ENCODE measurements at places on chromosomes 5 and 9. TPM values are rescaled to one million over a fixed set of nuclear protein-coding genes. Genes with fewer than 3 reads are reported as not detected.

TEX48 gene
- polyA plus RNA-seq, result not detected

C8G gene
- polyA plus RNA-seq, result 0.86 TPM

FRRS1L gene
- polyA plus RNA-seq, result 3.1 TPM

FCN2 gene
- not detected for polyA plus RNA-seq

LCN10 gene
- polyA plus RNA-seq, result 0.24 TPM

SOWAHA gene
- polyA plus RNA-seq, result not detected

- no peak for DNase-seq
- H3K27ac ChIP-seq, result no peak overlapping the region
- no peaks in the 10 kb centered on the region for H3K4me1 ChIP-seq
- H3K36me3 ChIP-seq, result no peaks in the 10 kb centered on the region
- no peak overlapping the region for H3K4me3 ChIP-seq
These were observed 337.7 kb upstream of the PANK3 start for GRCh38 chr5:168916852-168917251.

DNA sequence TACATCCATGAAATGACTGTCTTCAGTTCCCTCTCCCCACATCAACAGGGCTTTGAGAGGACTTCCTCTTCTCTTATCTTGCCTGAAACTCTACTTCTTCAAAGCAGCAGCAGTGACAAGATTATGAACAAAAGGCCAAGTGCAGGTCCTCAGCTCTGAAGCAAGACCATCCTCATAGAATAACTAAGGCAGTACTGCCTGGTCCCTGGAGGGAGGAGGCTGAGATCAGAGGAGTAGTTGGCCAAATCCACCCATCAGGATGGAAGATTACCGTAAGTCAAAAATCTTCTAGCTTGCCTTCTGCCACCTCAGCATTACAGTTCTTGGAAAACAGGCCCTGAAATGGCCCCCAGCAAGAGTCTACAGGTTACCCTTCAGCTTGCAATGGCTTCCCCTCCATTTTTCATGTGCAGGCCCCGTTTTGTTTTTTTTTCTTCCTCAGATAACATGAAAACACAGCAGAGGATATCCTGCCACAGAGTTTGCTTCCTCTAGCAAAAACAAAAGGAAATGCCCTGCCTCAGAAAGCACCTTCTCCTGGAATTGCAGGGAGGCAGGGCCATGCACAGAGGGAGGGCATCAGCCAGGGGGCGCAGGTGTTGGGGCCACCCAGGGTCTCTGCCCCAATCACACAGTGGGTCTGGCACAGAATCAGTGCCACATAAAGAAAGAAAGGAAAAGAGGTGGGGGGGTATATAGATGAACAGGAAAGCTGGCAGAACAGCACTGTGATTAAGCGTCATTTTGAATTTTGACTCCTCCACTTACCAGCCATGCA is 40.0 kb downstream of the KLHL3 start:
- H3K4me1 ChIP-seq, result peaks cover 5% of the 10 kb centered on the region
- peak overlapping the region; percentile 53 for H3K27ac ChIP-seq
- H3K36me3 ChIP-seq, result no peaks in the 10 kb centered on the region
- no peak for DNase-seq
- H3K4me3 ChIP-seq, result no peak overlapping the region
- no peaks in the 10 kb centered on the region for H3K27me3 ChIP-seq

GRCh38 chr5:10709409-10709808 is 51.6 kb downstream of the DAP start:
- no peak overlapping the region for H3K4me3 ChIP-seq
- peaks cover 15% of the 10 kb centered on the region for H3K4me1 ChIP-seq
- no peaks in the 10 kb centered on the region for H3K36me3 ChIP-seq
- no peak for DNase-seq
- H3K27me3 ChIP-seq, result no peaks in the 10 kb centered on the region
- no peak overlapping the region for H3K27ac ChIP-seq

DNA sequence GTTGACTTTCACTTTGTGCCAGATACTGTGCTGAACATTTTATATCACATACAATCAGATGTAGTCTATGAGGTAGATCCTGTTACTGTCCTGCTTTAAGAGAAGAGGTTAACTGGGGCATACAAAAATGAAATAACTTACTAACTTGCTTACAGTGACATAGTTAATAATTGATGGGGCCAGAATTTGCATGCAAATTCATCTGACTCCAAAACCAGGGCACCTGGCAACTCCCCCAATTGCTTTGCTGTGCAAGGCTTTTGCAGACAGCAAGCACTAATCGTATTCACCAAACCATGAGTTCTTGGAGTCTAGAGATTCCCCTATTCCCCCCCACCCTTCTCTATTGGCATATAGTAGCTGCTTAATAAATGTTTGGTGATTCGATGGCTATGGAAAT is 155.9 kb downstream of the TTLL11 start:
- no peak overlapping the region for H3K27ac ChIP-seq
- no peak for DNase-seq
- no peaks in the 10 kb centered on the region for H3K36me3 ChIP-seq
- H3K27me3 ChIP-seq, result no peaks in the 10 kb centered on the region

- peak; percentile 81 for DNase-seq
- H3K36me3 ChIP-seq, result peaks cover 29% of the 10 kb centered on the region
- peak overlapping the region; percentile 13 for H3K27ac ChIP-seq
- H3K4me3 ChIP-seq, result no peak overlapping the region
These were observed 13.0 kb downstream of the TTC1 start for GRCh38 chr5:160021831-160022446.

DNA sequence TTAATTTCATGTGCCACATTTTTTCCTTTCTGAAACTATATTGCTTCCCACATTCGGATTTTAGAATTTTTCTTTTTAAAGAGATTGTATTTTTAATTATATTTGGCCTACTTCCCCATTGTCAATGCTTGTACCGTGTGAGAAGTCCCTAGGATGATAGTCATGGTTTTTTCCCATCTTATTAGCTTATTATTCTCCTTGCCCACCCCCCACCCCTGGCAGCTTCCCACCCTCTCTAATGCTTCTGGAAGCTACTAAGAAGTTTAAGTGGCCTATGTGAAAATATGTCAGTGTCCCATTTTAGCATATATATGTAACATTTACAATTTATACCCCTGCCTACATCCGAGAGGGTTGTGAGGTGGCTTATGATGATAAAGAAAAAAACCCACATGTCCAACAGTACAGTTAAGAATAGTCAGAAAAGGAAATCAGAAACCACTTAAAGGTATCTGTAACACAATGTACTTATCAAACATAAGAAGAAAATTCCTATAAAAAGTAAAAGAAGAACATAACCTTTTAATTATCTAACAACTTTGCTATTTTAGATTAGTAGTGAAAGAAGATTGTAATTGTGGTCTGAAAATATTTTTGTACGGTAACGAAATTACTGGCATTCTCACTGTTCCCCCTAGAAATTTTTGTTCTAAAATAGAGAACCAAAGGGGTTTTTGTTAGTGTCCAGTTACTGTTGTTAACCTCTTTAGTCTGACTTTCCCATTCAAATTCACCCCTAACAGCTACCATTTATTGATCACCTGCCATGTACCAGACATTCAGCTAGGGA is 62.1 kb downstream of the SLC44A1 start:
- H3K36me3 ChIP-seq, result peaks cover 8% of the 10 kb centered on the region
- no peaks in the 10 kb centered on the region for H3K27me3 ChIP-seq
- H3K4me3 ChIP-seq, result no peak overlapping the region
- no peak overlapping the region for H3K27ac ChIP-seq
- DNase-seq, result no peak
- H3K4me1 ChIP-seq, result no peaks in the 10 kb centered on the region

GRCh38 chr5:50435168-50435567 is 5.9 kb downstream of the EMB start:
- no peak for DNase-seq
- no peaks in the 10 kb centered on the region for H3K36me3 ChIP-seq
- H3K27ac ChIP-seq, result no peak overlapping the region
- H3K4me3 ChIP-seq, result no peak overlapping the region
- H3K4me1 ChIP-seq, result no peaks in the 10 kb centered on the region
- H3K27me3 ChIP-seq, result no peaks in the 10 kb centered on the region

DNA sequence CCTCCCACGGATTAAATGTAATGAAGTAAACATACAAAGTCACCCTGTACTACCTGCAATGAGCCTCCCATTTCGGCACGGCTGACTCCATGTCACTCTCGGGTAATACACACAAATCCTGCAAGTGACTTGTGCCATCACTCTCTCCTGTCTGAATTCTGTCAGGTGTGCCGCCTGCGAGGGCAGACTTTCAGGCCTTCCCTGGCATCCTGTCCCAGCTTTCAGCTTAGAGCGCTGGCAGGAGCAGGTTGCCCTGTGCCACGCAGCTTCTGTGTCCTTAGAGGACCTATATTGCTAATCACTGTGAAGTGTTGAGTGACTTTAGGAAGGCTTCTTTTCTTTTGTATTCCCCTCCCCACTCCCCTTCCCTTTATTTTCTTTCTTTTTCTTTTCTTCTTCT is 25.8 kb upstream of the S1PR3 start:
- H3K4me3 ChIP-seq, result no peak overlapping the region
- H3K4me1 ChIP-seq, result no peaks in the 10 kb centered on the region
- H3K27me3 ChIP-seq, result no peaks in the 10 kb centered on the region
- H3K36me3 ChIP-seq, result no peaks in the 10 kb centered on the region
- DNase-seq, result no peak
- H3K27ac ChIP-seq, result no peak overlapping the region

DNA sequence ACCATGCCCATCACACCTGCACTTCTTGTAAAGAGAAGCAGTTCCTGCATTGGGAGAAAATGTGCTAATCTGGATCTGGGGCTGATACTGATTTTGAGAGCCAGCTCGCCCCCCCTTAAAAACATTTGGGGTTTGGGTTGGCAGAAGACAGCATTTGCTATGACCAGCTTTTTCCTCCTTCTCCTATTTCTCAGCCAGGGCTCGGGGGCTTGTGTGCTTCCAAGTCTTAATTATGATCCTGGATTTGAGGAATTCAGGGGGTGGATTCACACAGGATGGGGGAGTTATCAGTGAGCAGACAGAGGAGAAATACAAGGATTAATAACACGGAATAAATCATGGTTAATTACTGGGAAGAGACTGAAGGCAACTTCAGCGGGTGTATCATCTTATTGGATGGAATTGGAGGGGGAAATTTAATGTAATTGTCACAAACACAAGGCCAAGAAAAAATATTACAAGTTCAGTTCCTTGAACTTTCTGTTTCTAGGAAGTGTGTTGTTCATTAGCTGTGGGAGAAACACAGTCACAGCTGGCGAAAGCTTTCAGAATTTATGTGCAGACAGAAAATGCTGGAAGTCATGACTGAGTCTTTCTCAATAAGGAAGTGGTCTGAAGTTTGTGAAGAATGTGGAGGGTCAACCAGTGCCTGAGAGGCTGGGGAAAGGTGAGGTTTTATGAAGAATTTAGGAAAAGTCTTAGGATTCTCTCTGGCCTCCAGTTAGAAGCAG is 15.3 kb downstream of the C9orf152 start:
- no peak for DNase-seq
- H3K27me3 ChIP-seq, result no peaks in the 10 kb centered on the region
- H3K4me3 ChIP-seq, result no peak overlapping the region

GRCh38 chr9:4614627-4615026 is 47.5 kb upstream of the PLPP6 start:
- no peaks in the 10 kb centered on the region for H3K36me3 ChIP-seq
- DNase-seq, result no peak
- no peak overlapping the region for H3K27ac ChIP-seq

- no peaks in the 10 kb centered on the region for H3K36me3 ChIP-seq
- no peak for DNase-seq
- H3K27ac ChIP-seq, result no peak overlapping the region
- H3K27me3 ChIP-seq, result no peaks in the 10 kb centered on the region
- no peaks in the 10 kb centered on the region for H3K4me1 ChIP-seq
- H3K4me3 ChIP-seq, result no peak overlapping the region
These were observed 179.5 kb downstream of the RASEF start for GRCh38 chr9:82883436-82883835.

DNA sequence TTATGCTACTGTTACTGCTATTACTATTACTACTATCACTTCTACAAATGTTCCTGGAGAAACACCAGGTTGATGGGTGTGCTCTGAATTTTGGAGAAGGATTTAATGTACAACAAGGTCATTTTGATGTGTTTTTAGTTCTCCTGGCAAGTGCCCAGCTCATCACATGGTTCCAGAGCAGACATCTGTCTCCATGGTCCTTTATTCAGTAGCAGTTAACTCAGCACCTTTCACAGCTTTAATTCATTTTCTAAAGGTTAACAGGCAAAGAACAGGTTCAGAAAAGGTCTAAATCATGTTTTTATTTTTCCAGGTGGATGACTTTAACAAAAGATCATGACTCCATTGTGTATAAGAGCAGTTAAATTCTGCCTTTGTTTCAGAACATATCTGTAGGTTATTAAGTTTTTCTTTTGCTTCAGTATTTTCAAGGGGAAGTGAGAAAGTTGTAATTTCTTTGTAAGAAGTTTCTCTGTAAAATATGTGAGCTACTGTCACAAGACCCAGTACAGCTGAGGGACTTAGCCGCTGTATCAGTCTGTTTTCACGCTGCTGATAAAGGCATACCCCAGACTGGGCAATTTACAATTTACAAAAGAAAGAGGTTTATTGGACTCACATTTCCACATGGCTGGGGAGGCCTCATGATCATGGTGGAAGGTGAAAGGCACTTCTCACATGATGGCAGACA is 41.9 kb downstream of the MTRR start:
- H3K36me3 ChIP-seq, result no peaks in the 10 kb centered on the region
- no peaks in the 10 kb centered on the region for H3K4me1 ChIP-seq

DNA sequence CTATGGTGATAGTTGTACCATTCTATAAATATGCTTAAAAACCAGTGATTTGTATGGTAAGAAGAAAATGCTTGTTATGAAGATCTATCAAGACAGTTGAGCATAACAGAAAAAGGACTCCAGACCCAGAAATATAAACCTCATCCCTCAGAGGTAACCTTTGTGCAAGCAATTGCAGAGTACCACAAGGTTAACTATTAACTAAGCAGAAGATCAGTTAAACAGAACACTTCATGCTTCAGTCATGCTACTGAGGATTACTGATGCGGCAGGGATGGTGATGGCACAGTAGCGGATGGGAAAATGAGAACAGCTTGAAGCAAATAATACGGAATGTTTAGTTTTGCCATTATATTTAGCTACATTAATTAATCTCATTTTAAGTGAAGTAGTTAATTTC is 45.5 kb downstream of the IARS1 start:
- no peak overlapping the region for H3K4me3 ChIP-seq
- no peaks in the 10 kb centered on the region for H3K27me3 ChIP-seq
- DNase-seq, result no peak
- no peak overlapping the region for H3K27ac ChIP-seq
- no peaks in the 10 kb centered on the region for H3K4me1 ChIP-seq

GRCh38 chr5:31122998-31123951 is 70.2 kb upstream of the CDH6 start:
- no peaks in the 10 kb centered on the region for H3K27me3 ChIP-seq
- H3K36me3 ChIP-seq, result no peaks in the 10 kb centered on the region
- no peak overlapping the region for H3K4me3 ChIP-seq
- DNase-seq, result no peak
